HCT116 (cell line): ENCODE measurements at places on chromosomes 7 and 10. TPM values are rescaled to one million over a fixed set of nuclear protein-coding genes. Genes with fewer than 3 reads are reported as not detected.

PRF1 gene
- 6.4 TPM for total RNA-seq

TNPO3 gene
- 58.5 TPM for total RNA-seq

FAM25A gene
- total RNA-seq, result 2.7 TPM

NPC1L1 gene
- total RNA-seq, result 0.15 TPM

SND1 gene
- 169 TPM for total RNA-seq

MYL10 gene
- not detected for total RNA-seq

TMEM168 gene
- 16.5 TPM for total RNA-seq

GRID1 gene
- 5.6 TPM for total RNA-seq

LIPN gene
- total RNA-seq, result not detected

IFIT1B gene
- total RNA-seq, result not detected

CYP26C1 gene
- 0.07 TPM for total RNA-seq

SLC39A12 gene
- not detected for total RNA-seq

NDUFB2 gene
- total RNA-seq, result 143 TPM

CYP3A7 gene
- not detected for total RNA-seq
